Omental fat pad (tissue), 4 donors: ENCODE measurements at places on chromosomes 5 and 9.

GRCh38 chr5:9380109-9380508, 165.8 kb downstream of the SEMA5A start:
- DNase-seq, result no peak

GRCh38 chr5:1041225-1042143, 32.9 kb downstream of the NKD2 start:
- DNase-seq, result no peak

GRCh38 chr5:132426525-132427138, 57.1 kb downstream of the SLC22A5 start:
- peak; percentile 74 for DNase-seq

- DNase-seq, result no peak
These were observed 365.1 kb upstream of the RIOK2 start for GRCh38 chr5:97547999-97548738.

DNA sequence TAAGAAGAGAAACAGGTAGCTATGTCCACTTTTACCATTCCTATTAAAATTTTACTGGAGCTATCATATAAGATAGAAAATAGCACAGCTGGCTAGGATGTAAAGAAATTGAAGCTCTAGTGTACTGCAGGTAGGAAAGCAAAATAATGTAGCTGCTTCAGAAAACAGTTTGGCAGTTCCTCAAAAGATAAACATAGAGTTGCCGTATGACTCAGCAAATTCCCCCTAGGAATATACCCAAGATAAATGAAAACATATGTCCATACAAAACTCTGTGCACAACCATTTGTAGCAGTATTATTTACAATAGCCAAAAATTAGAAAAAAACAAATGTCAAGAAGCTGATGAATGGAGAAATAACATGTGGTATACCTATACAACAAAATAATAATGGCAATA, 64.6 kb upstream of the SHISAL2B start:
- DNase-seq, result no peak

- peak; percentile 73 for DNase-seq
These were observed 21.5 kb downstream of the C9orf57 start for GRCh38 chr9:72038890-72039410.

GRCh38 chr5:166529200-166529599, 1762.2 kb upstream of the WWC1 start:
- no peak for DNase-seq

- DNase-seq, result no peak
These were observed 48.8 kb upstream of the FBN2 start for GRCh38 chr5:128586848-128587247.

DNA sequence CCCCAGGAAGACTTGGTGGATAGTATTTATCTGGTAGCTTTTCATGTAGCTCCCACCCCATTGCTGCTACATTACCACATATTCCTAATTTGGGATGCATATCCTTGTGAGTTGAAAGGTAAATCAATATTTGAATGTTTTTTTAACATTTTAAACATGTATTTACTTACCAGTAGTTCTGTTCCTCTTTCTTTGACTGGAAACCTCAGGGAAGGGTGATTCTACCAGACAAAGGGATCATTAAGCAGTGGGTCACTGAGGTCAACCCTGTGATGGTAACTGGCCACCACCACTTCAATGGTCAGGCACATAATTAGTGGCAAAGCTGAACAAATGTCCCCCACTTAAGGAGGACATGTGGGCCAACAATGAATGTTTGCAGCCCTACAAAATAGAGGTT, 27.2 kb upstream of the KLF9 start:
- no peak for DNase-seq

DNA sequence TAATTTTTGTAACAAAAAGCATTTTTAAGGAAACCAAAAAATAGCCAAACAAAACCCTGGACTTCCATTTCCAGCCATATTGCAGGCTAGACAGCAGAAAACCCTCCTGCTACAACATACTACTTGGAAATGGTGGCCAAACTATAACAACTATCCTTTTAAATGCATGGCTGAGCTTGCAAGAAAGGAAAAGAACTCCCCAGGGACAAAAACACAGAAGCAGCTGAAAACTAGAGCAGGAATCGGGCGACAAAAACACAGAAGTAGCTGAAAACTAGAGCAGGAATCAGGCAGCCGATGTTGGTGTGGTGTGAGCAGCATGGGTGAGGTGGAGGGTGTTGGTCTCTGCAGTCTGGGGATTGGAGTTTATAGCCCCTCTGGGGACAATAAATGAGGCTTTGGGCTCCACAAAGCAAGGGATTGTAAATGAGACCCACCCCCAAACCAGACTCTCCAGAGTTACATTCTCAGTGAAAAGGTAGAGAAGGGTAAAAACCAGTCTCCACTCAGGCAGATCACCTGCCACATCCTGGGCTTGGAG, 95.2 kb downstream of the C9orf50 start:
- no peak for DNase-seq

GRCh38 chr9:94111446-94111845, 27.2 kb downstream of the PTPDC1 start:
- no peak for DNase-seq

GRCh38 chr9:6884101-6884500, 126.3 kb downstream of the KDM4C start:
- DNase-seq, result no peak

DNA sequence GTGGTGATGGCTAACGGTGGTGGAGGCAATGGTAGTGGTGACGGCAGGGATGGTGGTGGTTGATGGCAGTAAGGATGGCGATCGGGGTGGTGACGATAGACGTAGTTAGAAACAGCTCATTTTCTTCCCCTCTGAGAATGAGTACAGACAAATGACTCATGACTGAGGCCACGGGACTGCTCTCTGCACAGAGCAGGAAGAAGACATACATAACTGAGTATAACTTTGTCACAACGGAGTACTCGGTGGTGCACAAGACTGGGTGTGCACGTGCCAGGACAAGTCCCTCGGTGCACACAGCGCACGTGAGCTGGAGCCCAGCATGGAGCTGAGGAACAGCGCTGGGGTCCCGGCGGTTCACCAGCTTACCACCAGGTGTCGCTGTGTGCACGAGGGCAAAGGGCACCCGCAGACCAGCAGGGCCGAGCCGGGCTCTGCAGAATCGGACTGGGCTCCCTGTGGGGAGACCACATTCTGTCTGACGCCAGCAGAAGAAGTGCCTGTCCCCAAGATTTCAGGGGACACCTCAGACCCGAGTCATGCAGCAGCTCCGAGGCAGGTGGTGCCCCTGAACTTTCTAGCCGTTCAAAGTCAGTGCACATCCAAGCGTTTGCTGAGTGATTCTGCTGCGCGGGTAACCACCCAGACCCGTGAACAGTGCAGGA, 188.6 kb downstream of the FSTL4 start:
- DNase-seq, result peak; percentile 49

- DNase-seq, result no peak
These were observed 29.7 kb downstream of the SHB start for GRCh38 chr9:38039090-38039906.

DNA sequence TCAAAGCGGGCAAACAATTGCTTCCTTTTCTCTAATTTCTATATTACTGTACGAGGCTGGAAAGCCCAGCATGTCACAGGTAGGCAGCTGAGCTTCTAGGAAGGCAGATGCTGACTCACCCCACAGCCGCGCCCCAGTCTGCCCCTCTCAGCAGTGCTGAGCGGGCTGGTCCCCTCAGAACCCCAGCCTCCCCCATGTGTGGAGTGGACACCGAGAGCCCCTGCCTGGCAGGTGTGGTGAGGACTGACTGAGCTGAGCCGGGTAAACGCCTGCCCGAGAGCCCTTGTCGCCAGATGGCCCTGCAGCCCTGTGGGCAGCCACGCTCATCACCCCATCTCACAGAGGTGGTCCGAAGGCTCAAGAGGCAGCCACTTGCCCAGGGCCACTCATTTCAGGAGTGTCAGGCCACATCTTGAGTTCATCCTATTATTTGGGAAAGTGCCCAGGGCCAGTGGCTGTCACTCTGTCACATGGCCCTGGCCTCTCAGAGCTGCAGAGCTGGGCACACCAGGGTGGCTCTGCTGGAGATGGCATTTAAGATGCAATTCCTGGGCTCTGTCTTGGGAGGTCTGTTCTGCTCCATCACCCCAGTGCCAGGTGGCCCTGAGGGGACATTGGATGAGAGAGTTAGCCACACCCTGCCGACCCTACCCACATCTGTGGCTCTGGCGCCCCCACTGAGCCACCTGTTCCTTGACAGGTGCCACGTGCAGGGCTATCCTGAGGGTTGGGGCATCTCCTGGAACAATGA, 12.4 kb downstream of the CARD19 start:
- peak; percentile 18 for DNase-seq

DNA sequence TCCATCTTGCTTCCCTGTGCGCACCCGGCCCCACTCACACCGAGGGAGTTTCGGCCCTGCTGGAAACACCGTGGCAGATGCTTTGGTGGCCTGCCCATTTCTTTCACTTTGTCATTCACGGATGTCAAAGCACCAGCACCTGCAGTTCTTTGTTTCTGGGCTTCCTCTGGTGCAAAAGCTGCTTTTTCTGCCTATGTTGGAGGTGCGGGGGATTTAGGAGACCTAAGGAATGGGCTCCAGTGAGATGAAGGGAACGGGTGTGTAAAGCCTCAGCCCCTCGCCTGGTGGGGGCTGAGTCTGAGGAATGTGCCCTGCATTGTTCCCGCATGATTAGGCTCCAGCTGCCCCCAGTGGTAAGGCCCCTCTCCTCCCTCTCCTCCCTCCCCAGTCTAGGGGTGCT, 62.3 kb downstream of the THBS4 start:
- DNase-seq, result no peak

GRCh38 chr9:28135549-28135948, 562.3 kb upstream of the C9orf72 start:
- DNase-seq, result no peak

DNA sequence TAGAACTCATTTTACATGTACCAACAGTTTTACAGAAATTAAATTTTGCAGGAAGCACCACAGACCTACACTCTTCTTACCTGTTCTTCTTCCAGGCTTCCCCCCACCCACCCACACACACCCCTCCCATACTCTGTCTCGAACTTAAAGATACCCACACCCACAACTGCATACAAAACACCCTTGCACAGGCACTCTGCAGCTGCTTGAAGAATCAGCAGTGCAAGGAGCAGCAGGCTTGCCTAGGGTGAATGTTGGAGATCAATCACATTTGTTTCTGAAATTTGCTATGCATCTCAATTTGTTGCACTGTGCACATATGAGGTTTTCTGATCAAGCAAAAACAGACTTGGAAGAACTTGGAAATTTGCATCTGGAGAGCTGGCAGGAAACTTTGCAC, 77.5 kb upstream of the TGFBR1 start:
- DNase-seq, result no peak
